A549 treated with RU486 at 1 μM for 4 hours (cell line): ENCODE measurements at places on chromosomes 1 and 21. TPM values are rescaled to one million over a fixed set of nuclear protein-coding genes. Genes with fewer than 3 reads are reported as not detected.

FMO3 gene
- not detected in 5 replicates for total RNA-seq

CD34 gene
- total RNA-seq = 0.17 TPM in 1 of 5 replicates, not detected in the others

PRAMEF14 gene
- total RNA-seq = not detected in 5 replicates

ZNF695 gene
- 1.2 to 2.5 TPM (median 2.2 TPM) in 5 replicates for total RNA-seq

ADAMTS5 gene
- total RNA-seq = not detected in 5 replicates

PITHD1 gene
- total RNA-seq = 31.0 to 42.0 TPM (median 38.2 TPM) in 5 replicates

MEAF6 gene
- 34.1 to 41.4 TPM (median 35.7 TPM) in 5 replicates for total RNA-seq

ST6GALNAC3 gene
- total RNA-seq = 0.43 to 0.75 TPM (median 0.49 TPM) in 5 replicates

WDR64 gene
- total RNA-seq = not detected in 5 replicates

SLC45A1 gene
- 2.8 to 4.1 TPM (median 3.4 TPM) in 5 replicates for total RNA-seq

KLF17 gene
- 0.15 to 0.46 TPM (median 0.38 TPM) in 5 replicates for total RNA-seq

IL19 gene
- total RNA-seq = not detected in 5 replicates

IL22RA1 gene
- total RNA-seq = 3.8 to 5.5 TPM (median 4.3 TPM) in 5 replicates

SLC6A9 gene
- total RNA-seq = 12.8 to 17.3 TPM (median 14.6 TPM) in 5 replicates
